ENCODE measurements at places on chromosomes 4 and X. TPM values are rescaled to one million over a fixed set of nuclear protein-coding genes. Genes with fewer than 3 reads are reported as not detected.

DNA sequence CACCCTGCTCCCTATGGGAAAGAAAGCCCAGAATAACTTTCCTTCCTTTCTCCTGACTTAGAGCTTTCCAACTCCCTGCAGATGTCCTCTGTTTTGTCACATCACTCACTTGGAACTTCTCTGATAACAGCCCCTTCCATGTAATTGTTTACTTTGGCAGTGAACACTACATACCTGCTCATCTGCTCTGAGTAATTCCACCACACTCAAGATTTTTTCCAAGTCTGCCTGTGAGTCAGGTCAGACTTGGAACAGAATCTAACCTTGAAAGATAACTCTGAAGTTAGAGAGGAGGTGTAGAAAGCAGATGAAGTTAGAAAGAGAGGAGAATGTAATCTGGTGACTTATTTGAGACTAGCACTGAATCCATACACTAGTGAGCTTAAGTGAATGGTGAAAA is 7.4 kb downstream of the MAGEB10 start:
- no peak for DNase-seq

DNA sequence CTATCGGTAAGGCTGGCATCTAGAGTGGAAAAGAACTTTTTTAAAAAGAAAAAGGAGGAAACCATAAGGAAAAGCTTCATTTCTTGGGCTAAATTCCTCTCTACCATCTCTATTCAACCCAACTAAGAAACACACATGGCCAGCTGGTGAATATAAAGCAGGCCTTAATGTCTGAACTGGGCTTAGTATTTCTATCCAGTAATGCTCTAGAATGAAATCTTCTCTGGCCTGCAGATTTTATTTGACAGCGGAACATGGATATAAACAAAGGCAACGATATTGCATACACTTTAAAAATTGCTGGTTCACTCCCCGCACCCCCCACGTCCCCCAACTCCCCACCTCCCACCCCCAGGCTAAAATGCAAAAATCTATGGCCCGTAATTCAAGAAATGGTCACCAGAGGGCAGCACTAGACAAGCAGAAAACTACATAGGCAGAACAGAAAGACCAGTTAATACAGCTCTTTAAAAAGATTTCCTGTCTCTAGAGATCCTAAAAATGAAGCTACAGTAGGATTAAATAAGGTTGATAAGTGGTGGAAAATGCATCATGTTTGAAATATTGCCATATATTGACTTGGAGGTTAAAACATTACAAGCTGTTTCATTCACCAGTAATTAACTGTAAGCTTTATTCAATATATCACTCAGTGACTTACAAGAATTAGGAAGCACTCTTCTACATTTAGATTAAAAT is 155.2 kb upstream of the GALNT7 start:
- peak; percentile 63 for DNase-seq

DNA sequence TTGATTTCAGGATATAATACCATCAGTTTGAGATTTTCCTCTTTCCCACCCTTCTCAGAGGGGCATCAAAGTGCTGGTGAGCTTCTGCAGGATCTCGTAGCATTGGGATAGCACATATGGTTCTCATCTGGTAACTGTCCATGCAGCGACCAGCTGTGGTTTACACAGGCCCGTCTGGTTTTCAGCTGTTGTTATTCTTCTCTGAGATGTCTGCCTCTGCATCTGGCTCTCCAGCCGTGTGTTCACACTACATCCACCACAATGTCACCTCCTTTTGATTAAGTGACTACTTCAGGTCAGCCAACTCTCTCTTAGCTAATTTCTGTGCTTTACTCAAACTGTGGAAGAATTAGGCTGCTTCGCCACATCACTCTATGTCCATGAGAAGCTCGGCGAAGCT is 676.7 kb upstream of the TENM3 start:
- peak; percentile 82 for DNase-seq

DNA sequence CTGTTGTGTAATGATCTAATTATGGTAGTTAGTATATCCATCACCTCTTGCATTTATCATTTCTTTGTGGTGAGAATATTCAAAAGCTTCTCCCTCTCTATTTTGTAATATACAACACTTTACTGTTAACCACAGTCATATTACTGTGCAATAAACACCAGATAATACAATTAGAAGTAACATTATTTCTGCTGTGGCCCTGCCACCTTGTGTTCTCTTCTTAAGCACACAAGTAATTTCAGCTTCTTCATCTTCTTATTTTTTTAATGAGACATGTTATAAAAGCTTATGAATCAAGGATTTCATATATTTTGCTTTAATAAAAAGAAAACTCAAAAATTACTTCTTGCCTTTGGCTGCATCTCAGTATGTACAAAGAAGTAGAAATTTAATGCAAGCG is 675.2 kb upstream of the INTU start:
- DNase-seq: peak; percentile 54

Gene CDKL5
- total RNA-seq: 4.0 TPM

Gene NUDT11
- 14.1 TPM for total RNA-seq

DNA sequence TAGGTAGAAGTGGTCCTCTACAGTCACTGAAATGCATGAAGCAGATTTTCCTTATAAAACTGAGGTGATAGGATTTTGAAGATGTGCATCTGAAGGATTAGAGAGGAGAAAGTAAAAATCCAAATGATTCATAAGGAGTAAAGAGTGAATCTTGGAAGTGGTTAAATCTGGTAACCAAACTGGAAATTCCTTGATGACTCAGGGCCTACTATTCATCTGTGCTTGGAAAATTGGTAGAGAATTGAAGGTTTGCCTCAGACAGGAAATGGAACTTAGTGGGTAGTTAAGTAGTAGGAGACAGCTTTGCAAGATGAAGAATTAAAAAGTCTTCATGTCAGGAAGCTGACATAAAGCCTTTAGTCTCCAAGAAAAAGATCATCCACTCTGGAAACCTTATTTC is 368.9 kb upstream of the CTSO start:
- DNase-seq: peak; percentile 92

Gene MAGEA8
- not detected for total RNA-seq

Gene ATP11C
- total RNA-seq: 44.3 TPM

DNA sequence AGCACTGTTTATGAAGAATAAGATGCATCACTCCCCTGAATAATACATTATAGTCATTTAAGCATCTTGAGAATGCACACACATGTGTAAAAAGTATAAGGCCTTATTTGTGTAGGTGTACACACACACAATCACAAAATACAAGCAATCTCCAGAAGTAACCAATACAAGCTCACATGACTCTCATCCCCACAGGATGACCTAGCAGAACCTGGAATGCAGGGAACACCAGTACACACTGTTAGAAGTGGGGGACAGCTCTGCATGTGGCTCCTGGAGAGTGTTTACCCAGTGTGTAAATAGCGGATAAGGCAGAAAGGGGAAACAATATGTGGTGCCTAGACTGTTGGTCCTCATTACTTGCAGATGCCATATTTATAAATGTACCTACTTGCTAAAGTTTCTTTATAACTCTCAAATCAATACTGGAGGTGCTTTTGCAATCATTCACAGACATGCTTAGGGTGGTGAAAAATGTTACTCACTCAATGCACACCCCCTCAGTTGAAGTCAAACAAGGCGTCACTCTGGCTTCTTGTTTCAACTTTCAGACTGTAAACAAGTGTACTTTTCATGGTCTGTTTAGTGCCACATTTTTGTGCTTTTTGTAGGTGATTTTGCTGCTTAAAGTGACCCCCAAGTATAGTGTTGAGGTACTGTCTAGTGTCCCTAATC is 73.1 kb downstream of the MAGEB17 start:
- no peak for DNase-seq

DNA sequence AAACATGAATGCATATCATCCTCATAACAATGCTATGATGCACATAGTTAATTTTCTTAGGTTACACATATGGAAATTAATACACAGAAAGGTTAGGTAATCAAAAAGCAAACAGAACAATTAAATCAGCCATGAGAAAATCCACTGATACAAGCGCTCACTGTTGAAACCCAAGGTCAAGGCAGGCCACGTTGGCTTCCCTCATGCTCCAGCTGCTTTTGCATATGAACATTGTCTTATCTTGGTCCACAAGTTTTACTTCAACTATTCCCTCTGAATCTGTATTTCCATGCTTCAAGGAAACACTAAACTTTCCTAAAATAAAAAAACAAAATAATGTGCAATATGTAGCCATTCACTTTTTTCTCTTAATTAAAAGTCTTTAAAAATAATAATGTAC is 34.5 kb upstream of the PLA2G12A start:
- DNase-seq: no peak

DNA sequence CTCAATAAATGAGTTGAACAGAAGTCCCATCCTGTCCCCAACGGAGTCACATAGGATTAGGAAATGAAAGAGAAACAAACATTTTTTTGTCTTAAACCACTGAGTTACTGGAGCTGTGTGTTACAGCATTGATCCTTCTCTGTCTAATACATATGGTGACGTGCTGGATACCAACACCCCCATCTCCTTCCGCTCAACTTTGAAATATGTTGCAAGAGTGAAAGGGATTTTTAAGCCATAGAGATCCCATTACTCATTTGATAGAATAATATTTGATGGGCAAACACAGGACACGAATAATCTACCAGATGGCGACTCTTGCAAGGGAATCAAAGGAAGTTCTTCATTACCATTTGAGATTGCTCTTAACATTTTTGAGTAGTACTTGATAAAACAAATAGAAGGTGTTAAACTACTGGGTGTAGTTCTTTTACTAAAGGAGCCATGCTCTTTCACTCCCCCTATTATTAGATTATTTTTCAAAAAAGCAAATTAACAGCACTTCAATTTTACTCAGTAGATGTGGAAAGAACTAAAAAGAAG is 140.5 kb downstream of the PACRGL start:
- no peak for DNase-seq

Gene PABPC5
- 3.7 TPM for total RNA-seq

DNA sequence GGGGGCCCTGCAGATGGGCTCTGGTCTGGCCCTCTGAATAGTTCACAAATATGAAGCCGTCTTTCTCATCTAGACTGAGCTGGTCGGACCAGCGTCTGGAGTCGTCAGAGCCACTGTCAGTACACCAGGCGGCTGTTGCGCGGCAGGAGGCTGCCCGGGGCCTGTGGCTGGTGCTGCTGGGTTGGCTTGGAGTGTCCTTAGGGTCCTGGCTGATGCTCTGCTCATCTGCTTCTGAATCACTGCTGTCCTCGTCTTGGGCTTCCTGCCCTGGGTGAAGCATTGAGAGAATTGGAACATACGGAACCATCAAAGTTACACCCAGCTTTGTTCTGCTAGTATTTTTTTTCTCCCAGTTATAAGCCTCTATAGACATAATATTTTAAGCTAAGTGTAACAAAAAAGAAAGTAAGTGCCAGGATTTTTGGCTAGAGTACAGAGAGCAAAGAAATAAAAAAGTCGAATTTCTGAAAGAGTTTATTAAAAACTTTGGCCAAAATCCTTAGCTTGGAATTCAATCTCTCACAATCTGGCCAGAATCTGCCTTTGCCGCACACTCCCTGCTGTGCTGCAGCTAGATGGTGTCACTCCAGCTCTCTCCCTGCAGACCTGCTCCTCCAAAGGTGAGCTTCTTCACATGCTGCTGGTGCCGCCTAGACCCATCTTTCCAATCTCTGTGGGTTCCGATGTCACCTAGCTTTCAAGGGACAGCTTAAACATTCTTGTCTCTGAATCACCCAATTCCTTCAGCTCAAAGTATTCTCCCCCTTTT is 96.2 kb downstream of the CDS1 start:
- no peak for DNase-seq

DNA sequence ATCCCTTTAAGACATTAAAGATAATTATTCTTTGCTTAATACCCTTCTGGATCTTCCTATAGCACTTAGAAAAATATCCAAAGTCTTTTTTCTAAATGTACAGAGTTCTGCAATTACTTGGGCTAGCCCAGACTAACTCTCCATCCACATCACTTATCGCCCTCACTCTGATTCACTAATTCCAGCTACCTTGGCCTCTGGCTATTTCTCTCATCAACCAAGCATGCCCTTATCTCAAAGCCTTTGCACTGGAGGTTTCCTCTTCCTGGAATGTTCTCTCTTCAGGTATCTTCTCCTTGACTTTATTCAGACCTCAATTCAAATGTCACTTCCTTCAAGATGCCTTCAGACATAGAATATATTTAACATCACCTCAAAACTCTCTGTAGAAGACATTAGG is 345.1 kb upstream of the SMIM31 start:
- DNase-seq: no peak

DNA sequence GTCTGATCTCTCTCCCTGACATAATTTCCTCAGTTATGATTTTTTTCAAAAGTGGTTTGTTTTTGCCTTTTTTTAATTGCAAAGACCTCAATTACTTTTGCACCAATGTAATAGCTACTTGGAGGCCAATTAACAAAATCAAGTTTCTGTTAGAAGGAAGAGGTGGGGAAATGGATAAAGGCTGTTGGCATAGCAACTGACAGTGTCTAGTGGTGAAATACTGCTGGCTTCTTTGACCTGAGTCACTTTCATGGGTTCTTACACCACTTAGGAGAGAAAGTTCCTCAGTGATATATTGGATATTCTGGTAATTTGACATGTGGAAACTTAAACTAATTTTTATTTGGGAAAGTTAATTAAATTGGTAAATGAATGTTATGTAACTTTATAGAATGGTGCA is 26.5 kb upstream of the ATP8A1 start:
- DNase-seq: no peak

- DNase-seq: no peak
Measured at GRCh38 chr4:71283642-71284257, 55.1 kb upstream of the SLC4A4 start.

Gene CPLX1
- not detected for total RNA-seq

Gene TSPYL2
- 13.5 TPM for total RNA-seq

GRCh38 chr4:127533028-127533700 is 99.6 kb upstream of the INTU start:
- no peak for DNase-seq

GRCh38 chr4:89249313-89249712 is 58.3 kb downstream of the GPRIN3 start:
- no peak for DNase-seq
